ENCODE measurements at places on chromosomes 3 and 15. TPM values are rescaled to one million over a fixed set of nuclear protein-coding genes. Genes with fewer than 3 reads are reported as not detected.

The SPINK8 gene
- not detected for total RNA-seq

The CLRN1 gene
- not detected for total RNA-seq

The IMPG2 gene
- 0.98 TPM for total RNA-seq

The AGBL1 gene
- under 0.01 TPM for total RNA-seq

The CDCP1 gene
- total RNA-seq = 0.98 TPM

The RASGRF1 gene
- not detected for total RNA-seq

The KBTBD12 gene
- total RNA-seq = not detected

The FES gene
- total RNA-seq = 45.2 TPM

The PATL2 gene
- under 0.01 TPM for total RNA-seq

The TTLL13 gene
- 0.38 TPM for total RNA-seq

The ADAMTS9 gene
- 54.9 TPM for total RNA-seq

The KIF15 gene
- 8.8 TPM for total RNA-seq

The SUSD5 gene
- 4.3 TPM for total RNA-seq

The COLQ gene
- 0.29 TPM for total RNA-seq

The FNDC3B gene
- total RNA-seq = 268 TPM

The MED12L gene
- 0.65 TPM for total RNA-seq

The UPK1B gene
- total RNA-seq = not detected

The TCF12 gene
- 123 TPM for total RNA-seq

The SLC12A8 gene
- total RNA-seq = 0.86 TPM

The HERC2 gene
- 51.3 TPM for total RNA-seq

The CD200R1 gene
- not detected for total RNA-seq

The ACOX2 gene
- 2.0 TPM for total RNA-seq

The GPR62 gene
- under 0.01 TPM for total RNA-seq

The MUC13 gene
- total RNA-seq = not detected

The CCDC174 gene
- total RNA-seq = 11.4 TPM

The C15orf61 gene
- 3.3 TPM for total RNA-seq

The C2CD4A gene
- total RNA-seq = 1.2 TPM

The SLC24A5 gene
- not detected for total RNA-seq

The SEMA6D gene
- total RNA-seq = 8.7 TPM

The ZBTB47 gene
- 22.9 TPM for total RNA-seq

The SERPINI2 gene
- not detected for total RNA-seq

The EPHA6 gene
- total RNA-seq = 0.48 TPM

The CISH gene
- total RNA-seq = 0.33 TPM

The LSAMP gene
- 0.10 TPM for total RNA-seq

The PPP2R3A gene
- total RNA-seq = 17.3 TPM

The MFAP1 gene
- total RNA-seq = 21.0 TPM

The PLXNB1 gene
- 32.2 TPM for total RNA-seq

The DNAH1 gene
- 8.5 TPM for total RNA-seq

The PCOLCE2 gene
- total RNA-seq = not detected

The SMAD3 gene
- 54.5 TPM for total RNA-seq

The ARHGAP31 gene
- 74.6 TPM for total RNA-seq

The SPATA12 gene
- total RNA-seq = 0.33 TPM

The SHC4 gene
- total RNA-seq = 0.96 TPM

The SLC9C1 gene
- 0.33 TPM for total RNA-seq

The PARP15 gene
- total RNA-seq = 0.98 TPM

The TOP2B gene
- total RNA-seq = 86.1 TPM

The MCTP2 gene
- total RNA-seq = 3.2 TPM

The AP4E1 gene
- 10.1 TPM for total RNA-seq

The ZIC4 gene
- total RNA-seq = under 0.01 TPM

The TNK2 gene
- total RNA-seq = 18.0 TPM

The CCPG1 gene
- total RNA-seq = 47.4 TPM

The CPEB1 gene
- total RNA-seq = not detected

The PP2D1 gene
- total RNA-seq = not detected

The HTR3E gene
- total RNA-seq = not detected

The CCDC39 gene
- not detected for total RNA-seq

The PROK2 gene
- total RNA-seq = not detected

The ITIH1 gene
- total RNA-seq = not detected

The PRICKLE2 gene
- total RNA-seq = 3.8 TPM

The LRTM1 gene
- total RNA-seq = not detected

The ZBBX gene
- not detected for total RNA-seq

Data from vein endothelial cell (primary cell).